ENCODE measurements at places on chromosomes 3 and 15.

GRCh38 chr3:129345971-129346370, 67.3 kb downstream of the HMCES start:
- no peak for DNase-seq

GRCh38 chr15:79094611-79095021, 4.0 kb upstream of the RASGRF1 start:
- DNase-seq = no peak

DNA sequence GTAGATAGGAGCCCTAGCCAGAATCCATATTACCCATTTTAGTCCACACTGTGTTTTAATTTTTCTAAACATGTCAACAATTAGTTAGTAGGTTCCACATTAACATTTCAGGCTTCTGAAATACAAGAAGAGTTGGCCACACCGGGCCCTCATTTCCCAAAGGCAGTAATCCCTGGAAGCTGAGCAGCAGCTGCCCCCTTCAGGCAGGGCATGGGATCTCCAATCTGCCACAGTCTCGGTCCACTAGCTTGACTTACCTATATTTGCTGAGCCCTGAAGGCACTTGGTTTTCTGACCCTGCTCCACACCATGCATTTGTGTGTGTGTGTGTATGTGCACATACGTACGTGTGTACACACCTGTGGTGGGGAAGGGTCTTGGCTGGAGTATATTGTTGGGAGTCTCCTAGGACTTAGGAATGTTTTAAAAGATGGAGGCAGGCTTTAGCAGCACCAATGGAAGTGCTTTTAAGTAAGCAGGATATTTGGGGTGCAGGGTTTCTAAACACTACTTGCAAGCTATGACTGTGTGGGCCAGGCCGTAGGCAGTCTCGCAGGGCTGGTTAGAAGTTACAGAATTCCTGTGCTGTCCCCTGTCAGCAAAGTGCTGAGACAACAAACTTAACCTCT, 71.2 kb upstream of the SOX14 start:
- peak; percentile 60 for DNase-seq

GRCh38 chr15:52760562-52760961, 29.6 kb downstream of the ONECUT1 start:
- DNase-seq = no peak

DNA sequence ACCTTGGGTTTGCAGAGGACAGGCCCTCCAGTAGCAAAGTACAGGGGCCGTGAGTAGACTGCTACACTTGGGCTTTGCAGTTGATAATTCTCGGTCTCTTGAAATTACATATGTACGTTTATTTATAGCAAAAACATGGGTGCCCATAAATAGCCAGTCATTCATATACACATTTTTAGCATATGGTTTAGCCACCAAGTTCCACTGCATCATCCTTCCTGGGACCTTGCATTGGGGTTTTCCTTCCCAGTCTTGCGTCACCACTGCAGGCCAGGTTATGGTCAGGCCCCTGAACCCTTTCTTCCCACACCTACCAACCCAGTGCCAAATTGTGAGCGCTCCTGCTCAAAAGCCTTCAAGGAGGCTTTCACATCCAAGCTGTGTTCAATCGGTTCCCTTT, 12.7 kb downstream of the KLHL25 start:
- DNase-seq = no peak

DNA sequence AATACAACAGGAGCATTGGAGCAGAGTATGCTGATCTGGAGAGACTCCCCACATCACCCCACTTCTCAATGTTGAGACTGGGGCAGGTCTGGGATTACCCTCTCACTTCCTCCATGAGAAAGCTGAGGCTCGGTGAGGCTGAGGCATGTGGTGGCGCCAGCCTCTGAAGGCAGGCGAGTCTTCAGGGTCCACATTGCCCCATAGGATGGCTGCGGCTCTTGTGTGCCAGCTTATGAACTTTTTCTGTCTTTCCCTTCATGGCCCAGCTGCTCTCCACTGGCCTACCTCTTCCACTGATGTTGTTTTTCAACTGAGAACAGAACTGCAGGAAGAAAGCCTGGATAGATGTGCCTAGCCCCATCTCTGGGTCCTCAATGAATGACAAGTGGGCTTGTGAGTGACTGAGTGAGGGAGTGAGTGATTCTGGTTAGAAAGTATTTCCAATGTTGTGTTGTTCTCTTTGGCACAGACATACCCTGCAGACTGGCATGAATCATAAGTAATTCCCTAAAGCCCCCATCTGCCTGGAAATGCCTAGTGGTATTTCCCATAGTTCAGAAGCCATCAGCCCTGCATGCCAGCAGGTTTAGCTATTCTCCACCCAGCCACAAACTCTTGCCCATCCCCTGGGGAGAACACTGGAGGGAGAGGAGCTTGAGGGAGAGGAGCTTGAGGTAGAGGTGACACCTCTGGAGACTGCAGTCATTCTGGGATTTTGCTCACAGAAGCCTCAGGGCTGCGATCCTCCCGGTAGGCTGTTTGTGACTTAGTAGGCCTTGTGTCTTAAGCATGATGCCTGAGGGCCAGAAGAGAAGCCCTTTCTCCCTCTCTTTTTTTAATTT, 56.9 kb downstream of the AMOTL2 start:
- DNase-seq = no peak

GRCh38 chr3:89908711-89909213, 801.3 kb downstream of the EPHA3 start:
- no peak for DNase-seq

GRCh38 chr3:87706176-87706575, 352.6 kb downstream of the CGGBP1 start:
- DNase-seq = peak; percentile 29

DNA sequence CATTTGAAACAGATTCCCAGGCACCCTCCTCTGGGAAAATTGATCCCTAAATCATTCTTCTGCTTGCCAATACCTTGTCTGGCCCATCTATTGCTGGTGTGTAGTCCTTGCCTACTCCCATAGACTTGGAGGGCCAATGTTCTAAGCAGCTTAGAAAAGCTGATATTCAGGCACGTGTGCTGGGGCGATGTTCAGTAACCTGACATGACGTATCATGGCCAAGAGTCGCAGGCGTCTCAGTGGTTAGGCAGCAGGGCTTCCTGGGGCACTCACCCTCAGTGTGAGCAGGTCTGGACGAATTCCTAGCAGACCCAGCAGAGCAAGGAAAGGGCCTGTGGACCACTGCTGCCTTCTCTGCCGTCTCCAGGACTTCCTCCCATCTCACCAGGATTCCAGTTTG, 21.6 kb downstream of the EPHB1 start:
- no peak for DNase-seq

GRCh38 chr15:97140216-97140615, 809.7 kb downstream of the NR2F2 start:
- DNase-seq = no peak

DNA sequence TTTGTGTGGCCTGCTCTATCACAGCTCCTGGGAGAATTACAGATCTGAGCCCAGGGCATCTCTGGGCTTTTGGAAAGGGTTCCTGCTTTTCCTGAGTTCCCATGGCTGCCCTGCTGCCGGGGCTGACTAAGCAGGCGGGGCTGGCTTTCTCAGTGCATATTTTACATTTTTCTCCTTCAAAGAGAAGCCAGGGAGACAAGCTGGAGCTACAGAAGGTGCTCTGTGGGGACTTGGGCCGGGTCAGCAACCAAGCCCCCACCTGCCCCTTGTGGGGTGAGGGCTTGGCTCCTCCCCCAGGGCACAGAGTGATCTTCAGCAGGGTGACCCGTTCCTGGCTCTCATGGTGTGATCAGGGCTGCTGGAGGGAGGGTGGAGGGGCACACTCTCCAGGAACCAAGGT, 17.4 kb downstream of the ABTB1 start:
- no peak for DNase-seq

DNA sequence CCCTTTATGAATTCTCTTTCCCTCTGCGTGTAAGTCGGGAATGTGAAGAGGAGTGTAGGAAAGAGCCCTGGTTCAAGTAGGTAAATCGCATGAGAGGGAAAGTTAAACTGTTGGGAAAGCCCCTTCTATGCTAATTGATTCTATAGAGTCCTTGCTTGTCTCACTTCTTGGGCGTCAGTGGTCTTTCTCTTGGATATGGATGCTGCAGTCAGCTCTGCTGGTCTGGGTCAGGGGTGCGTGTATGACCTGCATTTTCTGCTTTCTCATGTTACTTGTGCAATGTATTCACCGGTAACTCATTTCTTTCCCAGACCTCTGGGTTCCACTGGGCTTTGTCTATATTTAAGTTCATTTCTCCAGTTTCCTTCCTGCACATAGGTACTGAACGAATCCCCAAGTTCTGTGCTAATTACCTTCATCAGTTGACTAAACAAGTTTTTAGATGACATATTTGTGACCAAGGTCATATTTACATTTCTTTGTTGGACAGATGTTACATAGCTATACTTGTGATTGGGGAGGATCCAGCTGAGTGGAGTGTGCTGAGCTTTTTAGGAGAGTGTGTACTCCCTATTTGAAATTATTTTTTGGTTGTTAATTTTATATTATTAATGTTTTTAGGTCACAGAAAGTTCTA, 1.4 kb downstream of the SETD5 start:
- DNase-seq = peak; percentile 64

DNA sequence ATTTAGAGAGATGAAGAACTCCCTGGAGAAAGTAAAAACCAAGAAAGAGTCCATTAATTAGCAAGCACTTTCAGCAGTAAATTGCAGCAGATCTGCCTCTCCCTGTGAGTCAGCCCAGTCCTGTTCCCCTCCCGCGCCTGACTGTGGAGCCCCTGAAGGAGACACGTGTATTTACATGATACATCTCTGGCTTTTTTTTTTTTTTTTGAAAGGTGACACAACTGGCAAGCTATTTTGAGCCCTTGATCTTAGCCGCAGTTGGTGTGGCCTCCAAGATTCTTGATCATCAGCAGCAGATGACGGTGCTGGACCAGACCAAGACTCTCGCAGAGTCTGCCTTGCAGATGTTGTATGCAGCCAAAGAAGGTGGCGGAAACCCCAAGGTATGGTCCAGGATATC, 271.8 kb upstream of the TPM1 start:
- DNase-seq = no peak

DNA sequence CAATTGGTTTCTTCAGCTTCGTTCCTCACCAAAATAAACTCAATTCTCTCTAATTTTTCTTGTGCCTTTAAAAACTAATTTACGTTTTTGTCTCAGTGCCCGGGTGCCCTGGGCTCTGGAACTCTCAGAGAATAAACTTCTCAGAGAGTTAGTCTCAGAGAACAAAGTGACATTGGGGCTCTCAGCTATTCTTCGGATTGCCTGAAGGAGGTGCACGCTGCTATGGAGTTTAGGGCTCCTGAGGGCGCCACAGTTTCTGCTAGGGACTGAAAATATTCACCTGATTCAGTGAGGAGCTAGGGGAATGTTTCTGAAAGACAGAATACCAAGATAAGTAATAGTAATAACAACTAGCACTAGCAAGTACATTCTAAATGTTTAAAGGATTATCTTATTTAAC, 22.7 kb downstream of the ZIC4 start:
- DNase-seq = no peak

DNA sequence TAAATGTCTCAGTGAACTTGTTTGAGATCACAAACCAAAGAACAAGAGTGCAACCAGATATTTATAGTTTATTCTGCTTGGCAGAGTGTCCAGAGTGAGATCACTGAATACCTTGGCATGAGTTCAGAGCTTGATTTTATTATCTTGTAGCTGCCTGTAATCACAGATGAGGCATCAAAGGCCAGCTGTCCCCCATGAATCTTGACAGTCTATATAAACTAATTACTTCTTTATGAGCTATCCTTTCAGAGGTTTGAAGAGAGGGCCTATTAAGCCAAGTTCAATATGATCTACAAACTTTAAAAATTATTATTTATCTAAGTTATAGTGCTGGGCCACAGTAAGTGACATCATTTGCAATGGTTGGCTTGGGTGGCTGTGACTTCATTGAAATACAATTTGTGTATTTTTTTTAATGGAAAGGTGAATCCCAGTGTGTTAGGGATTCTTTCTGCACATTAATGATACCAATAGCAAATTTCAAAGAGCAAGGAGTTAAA, 251.5 kb downstream of the CLSTN2 start:
- DNase-seq = no peak

GRCh38 chr3:114213292-114213626, 24.1 kb downstream of the ZNF80 start:
- no peak for DNase-seq

DNA sequence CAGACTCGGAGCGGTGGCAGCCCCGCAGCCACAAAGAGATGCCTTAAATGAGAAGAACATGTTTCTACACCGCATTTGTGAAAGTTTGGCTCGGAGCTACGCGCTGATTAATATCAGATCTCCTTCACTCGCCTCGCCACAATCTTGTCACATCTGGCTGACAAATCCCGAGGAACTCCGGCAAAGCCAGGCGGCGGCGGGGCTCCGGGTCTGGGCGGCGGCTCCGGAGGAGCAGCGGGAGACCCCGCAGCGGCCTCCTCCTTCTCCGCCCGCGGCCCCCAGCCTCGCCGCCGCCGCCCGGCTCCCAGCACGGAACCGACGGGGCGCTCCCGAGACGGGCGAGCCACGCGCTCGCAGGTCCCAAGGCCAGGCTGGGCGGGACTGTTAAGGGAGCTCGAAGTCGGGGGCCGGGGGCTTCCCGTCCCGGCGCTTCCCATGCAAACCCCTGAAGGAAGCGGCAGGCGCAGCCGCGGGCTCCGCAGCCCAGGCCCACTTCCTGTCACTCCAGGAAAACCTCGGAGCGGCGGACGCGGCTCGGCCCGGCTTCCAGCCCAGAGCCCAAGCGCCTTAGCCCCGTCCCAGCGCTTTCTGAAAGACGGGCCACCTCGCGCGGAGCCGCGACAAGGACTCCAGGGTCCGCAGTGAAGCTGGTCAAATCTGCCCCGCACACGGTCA, 1.2 kb downstream of the BNC1 start:
- no peak for DNase-seq

DNA sequence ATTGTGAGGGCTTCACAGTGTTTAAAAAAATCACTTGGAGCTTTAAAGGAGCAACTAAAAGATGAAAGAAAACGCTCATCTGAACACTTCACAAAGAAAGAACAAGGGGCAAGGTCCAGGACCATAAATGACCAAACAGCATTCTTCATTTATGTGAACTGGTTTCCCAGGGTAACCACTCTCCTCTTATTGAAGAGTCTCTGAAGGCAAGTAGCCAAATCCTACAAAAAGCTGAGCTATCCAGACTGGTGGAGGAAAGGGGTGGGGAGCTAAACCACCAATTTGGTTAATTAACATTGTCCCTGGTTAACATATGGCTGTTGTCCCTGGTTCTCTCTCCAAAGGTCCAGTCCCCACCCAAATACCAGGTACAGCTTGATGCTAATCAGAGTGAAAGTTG, 58.1 kb downstream of the OSBPL10 start:
- DNase-seq = no peak

DNA sequence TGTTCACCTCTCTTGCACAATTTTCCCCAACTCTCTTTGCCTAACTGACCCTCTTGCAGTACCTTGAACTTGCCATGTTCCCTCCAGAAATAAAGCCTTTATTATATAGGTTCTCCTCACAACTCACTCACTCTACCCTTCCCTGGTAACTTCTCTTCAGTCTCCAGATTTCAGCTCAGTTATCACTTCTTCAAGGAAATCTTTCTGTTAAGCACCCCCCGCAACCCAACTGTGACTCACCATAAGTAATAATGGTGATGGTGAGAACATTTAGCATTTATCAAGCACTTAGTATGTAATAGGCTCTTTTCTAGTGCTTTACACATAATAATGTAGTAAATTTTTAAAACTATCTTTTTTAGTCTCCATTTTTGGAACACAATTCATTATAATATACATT, 8.1 kb upstream of the OR5K1 start:
- no peak for DNase-seq

Data from Kasumi-1 (cell line).